Left renal cortex interstitium (tissue), 4 donors: ENCODE measurements at places on chromosomes 13 and 19. TPM values are rescaled to one million over a fixed set of nuclear protein-coding genes. Genes with fewer than 3 reads are reported as not detected.

DNA sequence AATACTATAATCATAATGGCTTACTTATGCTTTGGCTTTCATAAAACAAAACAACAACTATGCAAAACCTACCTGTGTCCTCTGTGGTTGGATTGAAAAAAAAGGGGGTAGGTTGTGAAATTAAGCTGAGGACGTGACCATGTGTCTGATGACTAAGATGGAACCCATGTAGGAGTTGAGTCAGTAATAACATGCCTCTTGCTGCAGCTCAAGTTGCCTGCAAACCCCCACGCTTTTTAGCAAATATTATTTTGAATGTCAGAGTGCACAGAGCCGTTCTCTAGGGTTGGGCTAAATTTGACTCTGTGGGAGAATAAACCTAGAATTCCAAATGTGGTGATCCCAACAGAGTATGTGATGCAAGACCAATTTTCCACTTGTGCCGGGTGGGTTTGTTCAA, 209.3 kb downstream of the KCNRG start:
- DNase-seq, result no peak

GRCh38 chr19:45542234-45542668, 35.0 kb downstream of the VASP start:
- no peak for DNase-seq

DNA sequence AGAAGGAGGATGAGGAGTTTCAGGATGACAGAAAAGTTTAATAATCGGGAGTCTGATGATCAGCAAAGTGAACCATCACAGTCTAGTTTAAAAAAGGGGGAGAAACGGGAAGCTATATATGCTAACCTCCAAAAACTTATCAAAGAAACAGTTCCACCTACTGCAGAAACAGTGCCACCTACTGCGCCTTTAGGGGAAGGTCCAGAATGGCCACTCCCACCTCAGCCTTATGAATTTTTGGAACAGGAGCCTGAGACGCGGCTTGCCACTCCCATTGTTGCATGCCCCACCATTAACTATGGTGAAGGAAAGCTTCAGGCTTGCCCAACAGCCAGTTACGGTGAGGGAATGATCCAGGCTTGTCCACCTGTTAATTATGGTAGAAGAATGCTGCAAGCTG, 929.0 kb downstream of the SLITRK6 start:
- no peak for DNase-seq

GRCh38 chr13:26957182-26957581, 196.6 kb upstream of the GPR12 start:
- no peak for DNase-seq

Gene EDNRB
- polyA plus RNA-seq, result 67.6 TPM

DNA sequence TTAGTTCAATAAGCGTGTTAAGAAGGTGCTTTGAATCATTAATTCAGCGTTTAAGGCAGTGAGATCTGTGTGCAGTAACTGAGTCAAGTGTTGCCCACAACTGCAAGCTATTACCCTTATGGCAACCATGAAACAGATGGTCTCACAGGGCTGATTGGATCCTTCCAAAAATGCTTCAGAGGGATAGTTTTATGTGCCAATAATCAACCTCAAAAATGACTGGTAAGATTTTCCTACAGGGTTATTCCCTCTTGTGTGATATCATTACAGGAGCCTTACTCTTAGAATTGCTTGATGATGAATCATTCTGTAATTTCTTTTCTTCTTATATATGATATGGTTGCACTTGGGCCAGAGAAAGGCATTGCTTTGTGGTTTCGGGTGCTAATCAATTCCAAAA, 1299.2 kb upstream of the ATXN8OS start:
- DNase-seq, result no peak

Gene CFD
- polyA plus RNA-seq, result 3.8 TPM

GRCh38 chr13:35723821-35724220, 247.3 kb upstream of the MAB21L1 start:
- no peak for DNase-seq

- no peak for DNase-seq
These were observed 49.8 kb upstream of the GTF3A start for GRCh38 chr13:27374650-27375049.

DNA sequence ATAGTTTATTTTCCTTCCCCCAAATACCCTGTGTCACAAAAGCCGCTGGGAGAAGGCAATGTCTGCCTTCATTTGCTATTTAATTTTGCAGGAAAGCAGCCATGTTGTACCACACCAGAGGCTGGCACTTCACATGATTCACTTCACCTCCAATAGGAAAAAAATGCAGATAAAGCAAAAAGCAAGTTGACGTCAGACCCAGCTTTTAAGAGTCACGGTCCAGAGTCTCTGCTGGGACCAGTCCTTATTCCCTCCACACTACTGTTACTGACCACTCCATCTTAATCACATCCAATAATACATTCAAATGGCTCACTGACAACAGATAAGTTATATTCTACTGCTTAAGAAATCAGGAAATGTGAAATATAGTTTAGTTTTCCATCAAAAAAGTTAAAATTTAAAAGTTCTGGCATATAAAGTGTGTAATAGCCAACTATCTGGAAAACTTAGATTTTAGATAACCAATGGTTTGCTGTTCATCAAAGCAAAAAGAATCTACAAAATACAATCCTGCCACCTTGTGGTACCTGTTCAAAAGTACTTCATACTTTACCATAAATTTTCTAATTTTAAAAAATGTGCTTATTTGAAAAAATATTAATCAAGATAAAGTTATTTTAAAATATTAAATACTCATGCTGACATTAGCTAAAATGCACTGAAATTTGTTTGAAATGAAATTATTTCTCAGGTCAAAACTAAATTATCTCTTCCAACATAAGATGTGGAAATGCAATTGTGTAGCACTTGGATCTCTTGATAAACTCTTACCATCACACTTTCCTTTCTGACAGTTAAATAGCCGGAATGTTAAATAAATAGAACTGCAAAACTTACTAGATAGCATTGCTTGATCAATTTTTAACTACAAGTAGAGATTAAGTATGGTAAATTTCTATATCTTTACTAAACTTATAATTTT, 97.3 kb downstream of the SERP2 start:
- DNase-seq, result peak; percentile 24

Gene ZNF578
- 5.1 TPM for polyA plus RNA-seq

- DNase-seq, result no peak
These were observed 3.2 kb downstream of the NCLN start for GRCh38 chr19:3188627-3189596.
